DMS153 (cell line): ENCODE measurements at places on chromosomes 6 and 20.

DNA sequence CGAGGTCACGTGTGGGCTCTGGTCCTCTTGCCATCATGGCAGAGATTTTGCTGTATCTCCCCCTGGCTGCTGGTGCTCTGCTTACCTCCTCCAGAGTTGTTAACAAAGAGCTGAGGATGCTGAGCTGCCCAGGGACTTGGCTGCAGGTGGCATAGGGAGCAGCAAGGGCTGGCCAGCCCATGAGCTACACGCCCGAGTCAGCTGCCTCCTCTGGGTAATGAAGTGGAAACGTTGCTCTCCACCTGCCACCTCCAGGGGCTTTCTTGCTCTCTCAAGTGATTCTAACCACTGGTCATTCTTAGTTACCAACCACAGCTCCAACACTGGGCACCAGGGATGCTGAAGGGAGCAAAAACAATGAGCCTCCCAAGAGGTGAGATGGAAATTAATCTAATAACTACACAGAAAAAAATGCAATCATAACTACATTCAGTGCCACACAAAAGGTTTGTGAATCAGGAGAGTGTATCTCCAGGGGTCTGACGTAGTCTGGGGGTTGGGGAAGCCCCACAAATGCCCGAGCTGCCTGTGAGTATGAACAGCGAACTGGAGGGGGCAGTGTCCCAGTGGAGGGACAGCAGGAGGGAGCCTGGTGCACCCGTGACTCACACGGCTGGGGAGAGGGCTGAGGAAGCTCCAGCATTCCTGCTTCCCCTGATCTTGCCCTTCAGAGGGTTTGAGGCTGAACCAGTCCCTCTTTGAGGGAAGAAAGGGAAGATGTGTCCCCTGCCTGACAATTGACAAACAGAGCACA lies 78.7 kb downstream of the CDH26 start:
- peak; percentile 49 for DNase-seq

GRCh38 chr20:54133434-54134427 lies 40.1 kb downstream of the CYP24A1 start:
- DNase-seq: peak; percentile 85

- DNase-seq: no peak
Measured at GRCh38 chr20:21076073-21076472, 30.1 kb downstream of the LINC00237 start.

- DNase-seq: no peak
Measured at GRCh38 chr20:40683221-40683893, 5.7 kb downstream of the MAFB start.
